ENCODE measurements at places on chromosomes 1 and 21. TPM values are rescaled to one million over a fixed set of nuclear protein-coding genes. Genes with fewer than 3 reads are reported as not detected.

OR14K1 gene
- not detected for polyA plus RNA-seq

EPHA2 gene
- 60.3 TPM for polyA plus RNA-seq

- no peaks in the 10 kb centered on the region for H3K27me3 ChIP-seq
- no peak overlapping the region for H3K27ac ChIP-seq
- H3K4me3 ChIP-seq: no peak overlapping the region
- no peak for DNase-seq
Measured at GRCh38 chr1:8671306-8671917, 146.0 kb downstream of the RERE start.

LRRC8C gene
- 15.7 TPM for polyA plus RNA-seq

CA14 gene
- 0.24 TPM for polyA plus RNA-seq

DNA sequence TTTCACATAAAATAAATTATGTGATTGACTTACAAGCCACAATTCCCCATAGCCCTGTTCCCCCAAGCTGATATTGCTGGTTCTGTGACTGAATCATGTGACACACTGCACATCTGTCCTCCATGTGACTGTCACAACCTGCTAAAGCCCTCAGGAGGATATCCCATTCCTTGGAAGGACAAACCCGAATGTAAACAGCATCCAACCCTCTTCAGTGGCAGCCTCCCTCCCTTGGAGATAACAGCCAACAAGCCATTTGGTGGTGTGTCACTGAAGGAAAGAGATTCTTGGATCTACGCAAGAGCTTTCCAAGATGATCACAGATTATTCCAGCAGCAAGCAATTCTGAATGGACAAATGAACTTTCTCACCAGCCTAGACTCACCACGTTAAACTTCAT lies 153.9 kb upstream of the TIAM1 start:
- H3K4me3 ChIP-seq: no peak overlapping the region
- no peak overlapping the region for H3K27ac ChIP-seq
- no peaks in the 10 kb centered on the region for H3K36me3 ChIP-seq
